Panc1 (cell line): ENCODE measurements at places on chromosomes 1 and 21. TPM values are rescaled to one million over a fixed set of nuclear protein-coding genes. Genes with fewer than 3 reads are reported as not detected.

Gene CHI3L1
- total RNA-seq = 0.10 TPM

DNA sequence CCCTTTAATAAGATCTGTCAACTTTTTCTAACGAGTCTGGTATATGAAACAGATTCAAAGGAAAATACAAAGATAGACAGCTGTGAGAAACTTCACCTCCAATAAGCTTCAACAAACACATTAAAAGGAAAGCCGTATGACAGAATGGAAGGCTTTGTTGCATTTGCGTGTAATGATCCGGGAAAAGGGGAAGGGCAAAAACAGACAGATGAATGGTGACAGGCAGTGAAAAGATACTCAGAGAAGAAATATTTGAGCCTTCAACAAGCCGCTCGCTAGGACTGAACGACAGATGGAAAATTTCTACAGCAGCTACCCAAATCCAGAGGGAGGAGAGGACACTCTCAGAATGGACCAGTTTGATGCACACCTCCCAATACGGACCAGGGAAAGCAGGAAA, 14.9 kb downstream of the COPA start:
- no peak for DNase-seq

DNA sequence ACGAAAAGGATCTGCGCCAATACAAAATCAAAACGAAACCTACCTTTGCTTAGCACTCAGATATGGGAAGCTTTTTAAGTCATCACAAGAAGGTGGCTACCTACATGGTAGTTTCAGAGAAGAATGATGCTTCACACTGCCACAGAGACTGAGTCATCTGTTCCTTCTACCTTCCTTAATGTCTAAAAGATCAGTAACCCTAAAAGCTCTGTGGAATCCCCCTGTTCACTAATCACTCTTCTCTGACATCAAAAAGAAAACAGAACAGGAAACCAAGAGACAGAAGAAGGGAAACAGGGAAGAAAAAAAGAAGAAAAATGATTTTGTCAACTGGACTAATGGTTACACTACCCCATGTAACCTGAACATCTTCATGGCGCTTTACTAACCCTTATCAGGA, 177.2 kb downstream of the SMYD3 start:
- no peak for DNase-seq

- no peak for DNase-seq
These were observed at the start of gene BLACAT1 for GRCh38 chr1:205455581-205456382. TSS of gene BLACAT1 (minus strand) at chr1:205456045.

DNA sequence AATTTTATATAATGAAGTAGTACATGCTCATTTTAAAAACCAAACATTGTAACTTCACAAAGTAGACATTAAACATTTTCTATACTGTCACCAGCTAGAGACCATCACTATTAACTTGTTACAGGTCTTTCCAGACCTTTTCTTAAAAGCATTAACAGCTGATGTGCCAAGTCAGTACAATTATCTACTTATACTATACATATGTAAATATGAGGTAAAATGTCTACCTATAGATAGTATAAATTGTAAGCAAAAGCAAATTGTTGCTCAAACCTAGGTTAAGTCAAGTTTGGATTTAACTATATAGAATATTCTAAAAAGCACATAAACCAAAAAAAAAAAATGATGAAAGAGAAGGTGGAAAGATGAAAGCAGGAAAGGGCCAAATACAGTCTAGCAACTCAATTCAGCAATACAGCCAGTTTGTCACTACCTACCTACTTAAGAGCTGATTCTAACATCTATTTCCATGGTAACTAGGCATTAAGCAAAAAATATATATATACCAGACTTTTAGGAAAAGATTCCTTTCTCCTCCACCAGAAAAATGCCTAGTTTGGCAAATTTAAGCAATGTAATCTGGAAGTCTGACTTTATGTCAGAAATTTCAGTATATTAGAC, 34.5 kb downstream of the ARID4B start:
- no peak for DNase-seq

GRCh38 chr1:210815641-210816550, 318.1 kb downstream of the KCNH1 start:
- no peak for DNase-seq
